ENCODE measurements at places on chromosomes 11 and 22. TPM values are rescaled to one million over a fixed set of nuclear protein-coding genes. Genes with fewer than 3 reads are reported as not detected.
A peak's percentile ranks its signal among the peaks of the same experiment; 100 is the strongest.

DNA sequence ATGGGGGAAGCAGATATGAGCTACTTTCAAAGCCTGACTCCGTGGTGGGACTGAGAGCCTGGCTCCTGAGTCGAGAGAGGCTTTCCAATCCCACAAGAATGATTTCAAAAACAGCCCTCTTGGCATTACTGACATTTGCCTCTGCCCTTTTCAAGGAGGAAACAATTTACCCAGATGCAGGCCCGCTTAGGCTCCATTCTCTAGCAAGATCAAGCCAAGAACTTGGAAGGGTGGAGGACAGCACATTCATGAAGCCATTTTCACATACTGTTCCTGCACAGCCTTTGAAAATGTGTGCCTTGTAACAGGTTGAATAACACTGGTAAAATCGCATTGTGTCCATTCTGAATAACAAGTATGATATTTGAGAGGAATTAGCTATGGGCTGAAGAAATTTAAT, 58.2 kb upstream of the EED start:
- no peak for DNase-seq

GRCh38 chr22:27557286-27558008, 244.1 kb downstream of the MN1 start:
- DNase-seq: no peak

- DNase-seq: no peak
Measured at GRCh38 chr11:133997554-133997953, 40.8 kb upstream of the IGSF9B start.

DNA sequence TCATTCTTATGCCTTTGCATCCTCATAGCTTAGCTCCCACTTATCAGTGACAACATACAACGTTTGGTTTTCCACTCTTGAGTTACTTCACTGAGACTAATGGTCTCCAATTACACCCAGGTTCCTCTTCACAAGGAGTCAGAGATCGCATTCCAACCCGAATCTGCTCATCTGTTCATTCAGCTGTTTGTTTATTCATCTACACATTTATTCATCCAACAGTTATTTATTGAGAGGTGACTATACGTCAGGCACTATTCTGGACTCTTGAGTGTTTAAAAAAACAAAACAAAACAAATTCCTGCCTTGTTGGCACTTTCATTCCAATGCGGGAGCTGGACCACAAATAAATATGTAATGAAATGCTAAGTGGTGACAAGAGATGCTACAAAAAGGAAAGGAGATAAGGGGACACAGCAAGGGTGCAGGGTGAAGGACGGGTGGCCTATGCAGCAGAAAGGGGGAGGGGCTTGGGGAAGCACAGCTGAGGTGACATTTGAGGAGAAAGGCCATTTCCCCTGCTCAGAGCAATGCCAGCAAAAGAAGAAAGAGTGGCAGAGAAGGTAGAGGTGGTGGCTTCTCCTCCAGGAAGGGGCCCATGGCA, 393.8 kb upstream of the SYN3 start:
- DNase-seq: no peak

Gene ASCC2
- 26.1 TPM for total RNA-seq

DNA sequence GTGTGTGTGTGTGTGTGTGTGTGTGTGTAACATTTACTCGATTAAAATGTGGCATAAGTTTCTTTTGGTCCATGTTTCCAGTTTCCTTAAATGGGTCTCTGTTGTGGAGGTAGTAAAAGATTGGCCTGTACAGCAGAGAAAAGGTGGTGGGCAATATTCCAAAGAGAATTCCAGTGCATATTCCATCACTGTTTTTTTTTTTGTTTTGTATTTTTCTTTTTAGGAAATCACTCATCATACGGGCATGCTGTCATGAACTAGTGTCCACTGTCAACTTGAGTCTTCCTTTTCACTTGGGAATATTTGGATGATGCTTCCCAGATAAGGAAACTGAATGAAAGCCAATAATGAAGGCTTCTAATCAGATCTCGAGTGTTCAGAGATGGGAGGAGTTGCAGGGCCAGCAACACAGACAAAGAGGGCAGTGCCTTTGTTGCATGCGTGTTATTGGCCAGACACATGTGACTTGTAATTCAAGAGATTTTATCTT, 95.2 kb upstream of the PDGFD start:
- no peak for DNase-seq

DNA sequence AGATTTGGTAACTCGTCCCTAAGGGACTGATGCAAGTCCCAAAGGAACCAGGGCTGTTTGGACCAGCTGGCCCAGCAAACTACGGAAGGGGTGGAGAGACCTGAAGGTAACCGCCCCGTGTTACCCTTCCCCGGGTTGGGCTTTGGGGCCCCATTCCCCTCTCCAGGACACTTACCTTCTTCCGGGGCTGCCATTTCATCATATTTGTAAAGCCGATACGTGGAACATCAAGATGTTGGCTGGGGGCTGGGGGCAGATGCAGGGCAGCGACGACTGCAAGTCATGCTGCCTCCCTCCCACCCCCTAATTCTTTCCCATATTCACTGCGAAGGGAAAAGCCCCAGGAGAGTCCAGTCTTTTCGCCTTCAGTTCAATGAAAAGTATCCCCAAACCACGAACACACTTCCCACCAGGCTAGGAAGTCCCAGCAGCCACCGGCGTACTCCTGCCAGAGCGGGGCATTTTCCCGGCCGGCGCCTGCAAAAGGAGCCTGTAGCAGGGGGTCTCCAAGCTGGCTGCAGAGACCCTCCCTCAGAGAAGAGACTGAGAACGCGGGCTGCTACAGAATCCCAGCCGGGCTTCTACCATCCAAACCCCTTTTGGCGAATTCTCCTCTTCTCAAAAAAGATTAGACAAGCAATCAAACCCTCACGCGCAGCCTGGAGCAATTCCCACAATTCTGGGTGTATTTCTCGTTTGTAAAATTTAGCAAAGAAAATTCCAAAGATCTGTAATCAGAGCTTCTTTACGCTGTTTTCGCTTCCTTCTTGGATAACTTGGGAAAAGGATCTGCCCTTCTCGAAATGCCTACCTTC, 236.7 kb downstream of the TTC28 start:
- peak; percentile 22 for DNase-seq

GRCh38 chr11:35655254-35655653, 7.3 kb upstream of the TRIM44 start:
- DNase-seq: no peak

Gene CYP2D6
- 5.0 TPM for total RNA-seq

DNA sequence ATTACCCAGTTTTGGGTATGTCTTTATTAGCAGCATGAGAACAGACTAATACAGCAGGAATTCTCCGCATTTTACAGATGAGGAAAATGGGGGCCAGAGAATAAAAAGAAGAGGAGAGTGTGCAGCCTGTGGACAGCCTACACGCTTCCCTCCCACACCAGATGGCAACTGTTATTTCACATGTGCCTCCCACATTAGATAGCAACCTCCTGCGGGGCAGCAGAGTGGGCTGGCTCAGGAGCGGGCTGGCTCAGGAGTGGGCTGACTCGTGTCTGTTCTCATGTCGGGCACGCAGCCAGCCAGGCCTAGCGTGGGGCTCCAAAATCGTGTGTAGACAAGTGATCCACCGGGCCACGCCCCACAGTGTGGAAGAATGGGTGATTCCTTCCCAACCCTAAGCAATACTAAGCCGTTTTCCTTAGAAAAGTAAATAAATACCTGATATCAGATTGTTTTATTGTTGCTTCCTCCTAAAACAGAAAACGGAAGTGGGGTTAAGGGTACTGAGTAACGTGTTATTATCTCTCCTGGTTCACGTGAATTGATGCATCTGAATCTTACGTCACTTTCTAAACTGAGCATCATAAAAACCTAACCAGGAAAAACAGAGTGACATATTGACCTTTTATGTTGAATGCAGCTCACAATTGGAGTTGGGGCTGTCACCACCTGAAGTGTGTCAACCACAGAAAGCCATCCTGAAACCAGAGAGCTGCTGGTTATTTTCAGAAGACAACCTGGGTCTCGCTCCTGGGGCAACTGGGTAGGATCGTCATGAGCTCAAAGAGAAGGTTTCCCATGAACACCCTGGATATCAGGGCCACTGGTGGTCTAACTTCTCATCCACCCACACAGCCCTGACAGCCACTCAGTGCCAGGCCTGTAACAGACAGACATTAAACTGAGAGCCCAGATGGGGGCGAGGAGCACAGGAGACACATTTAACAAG, 3.3 kb downstream of the TTLL1 start:
- DNase-seq: no peak

GRCh38 chr11:17563231-17563646, 16.2 kb downstream of the OTOG start:
- no peak for DNase-seq

Gene MYO18B
- 0.25 TPM for total RNA-seq

GRCh38 chr22:36480941-36481392, 473 bp downstream of the TXN2 start:
- no peak for DNase-seq

- no peak for DNase-seq
Measured at GRCh38 chr11:69370984-69371709, 77.2 kb downstream of the MYEOV start.

DNA sequence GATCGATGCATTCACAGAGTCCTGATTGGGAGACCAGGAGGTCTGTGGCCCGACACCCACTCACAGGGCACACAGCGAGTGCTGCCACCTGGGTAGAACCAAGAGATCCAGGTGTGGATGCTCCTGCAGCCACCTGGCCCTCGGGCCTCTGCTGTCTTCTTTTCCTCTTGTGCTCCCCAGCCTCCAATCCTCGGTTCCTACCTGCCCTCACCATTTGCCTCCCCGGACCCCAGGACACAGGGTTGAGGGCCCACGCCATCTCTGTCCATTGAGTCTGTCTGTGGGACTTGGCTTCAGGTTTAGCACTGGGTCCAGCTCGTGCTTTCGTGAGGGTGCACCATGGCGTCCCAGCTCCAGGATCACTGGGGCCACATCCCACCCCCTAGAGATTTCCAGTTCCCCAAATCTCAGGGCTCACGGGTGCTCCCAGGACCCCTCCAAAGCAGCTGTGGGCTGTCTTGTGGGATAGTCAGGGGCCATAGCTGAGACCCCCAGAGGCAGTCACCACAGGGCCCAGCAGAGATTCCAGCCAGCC, 591.1 kb downstream of the BRD1 start:
- DNase-seq: no peak

DNA sequence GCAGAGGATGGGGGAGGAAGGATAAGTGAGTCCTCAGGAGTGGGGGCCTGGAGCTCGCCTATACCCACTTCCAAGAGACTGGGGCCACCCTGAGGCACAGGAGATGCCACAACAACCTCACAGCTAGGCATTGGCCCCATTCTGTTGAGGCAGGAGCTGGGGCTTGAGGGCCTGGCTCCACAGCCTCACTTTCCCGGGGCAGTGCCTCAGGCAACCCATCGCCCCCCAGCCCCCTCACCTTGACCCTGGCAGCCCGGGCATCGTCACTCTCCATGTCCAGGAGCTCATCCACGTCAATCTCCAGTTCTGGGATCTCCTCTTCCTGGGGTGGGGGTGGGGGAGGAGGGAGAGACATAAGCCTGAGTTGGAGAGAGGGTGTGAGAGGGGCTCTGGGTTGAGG, 1.8 kb downstream of the PPP1R14B start:
- DNase-seq: no peak

Gene SMTNL1
- total RNA-seq: not detected

Gene ZFPL1
- 29.8 TPM for total RNA-seq

DNA sequence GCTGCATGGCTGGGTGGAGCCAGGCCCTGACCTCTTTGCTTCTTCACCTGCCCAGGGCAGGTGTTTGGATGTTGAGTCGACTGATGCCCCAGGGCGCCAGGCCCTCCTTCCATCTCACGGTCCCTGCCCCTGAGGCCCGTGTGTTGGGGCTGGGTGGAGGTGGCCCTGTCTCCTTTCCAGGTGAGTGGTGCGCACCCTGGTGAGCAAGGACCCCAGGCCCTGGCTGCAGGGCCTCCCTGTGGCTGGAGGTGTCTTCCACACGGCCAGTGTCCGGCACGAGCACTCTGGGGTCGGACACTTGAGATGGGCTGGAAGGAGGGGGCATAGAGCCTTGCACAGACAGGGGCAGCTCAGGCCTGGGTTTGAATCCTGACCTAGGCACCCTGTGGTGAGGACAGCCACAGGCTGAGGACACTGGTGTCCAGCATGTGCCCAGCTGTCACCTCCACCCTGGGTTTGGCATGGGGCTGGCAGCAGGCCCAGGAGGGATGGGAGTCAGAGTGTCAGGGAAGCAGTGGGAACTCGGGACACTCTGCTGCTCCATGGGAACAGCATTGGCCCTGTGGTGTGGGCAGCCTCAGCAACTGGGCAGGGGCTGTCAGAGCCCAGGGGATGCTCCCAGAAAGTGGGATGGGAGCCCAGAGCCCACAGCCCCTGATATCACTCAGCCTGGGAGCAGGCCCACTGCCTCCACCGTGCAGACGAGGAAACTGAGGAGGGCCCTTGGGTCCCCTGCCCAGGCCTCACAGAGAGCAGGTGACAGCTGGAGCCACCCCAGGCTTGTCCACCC, 37.1 kb upstream of the CCDC188 start:
- DNase-seq: no peak

Gene APOL6
- total RNA-seq: 2.6 TPM

- no peak for DNase-seq
Measured at GRCh38 chr11:42255906-42256305, 796.5 kb upstream of the LRRC4C start.

DNA sequence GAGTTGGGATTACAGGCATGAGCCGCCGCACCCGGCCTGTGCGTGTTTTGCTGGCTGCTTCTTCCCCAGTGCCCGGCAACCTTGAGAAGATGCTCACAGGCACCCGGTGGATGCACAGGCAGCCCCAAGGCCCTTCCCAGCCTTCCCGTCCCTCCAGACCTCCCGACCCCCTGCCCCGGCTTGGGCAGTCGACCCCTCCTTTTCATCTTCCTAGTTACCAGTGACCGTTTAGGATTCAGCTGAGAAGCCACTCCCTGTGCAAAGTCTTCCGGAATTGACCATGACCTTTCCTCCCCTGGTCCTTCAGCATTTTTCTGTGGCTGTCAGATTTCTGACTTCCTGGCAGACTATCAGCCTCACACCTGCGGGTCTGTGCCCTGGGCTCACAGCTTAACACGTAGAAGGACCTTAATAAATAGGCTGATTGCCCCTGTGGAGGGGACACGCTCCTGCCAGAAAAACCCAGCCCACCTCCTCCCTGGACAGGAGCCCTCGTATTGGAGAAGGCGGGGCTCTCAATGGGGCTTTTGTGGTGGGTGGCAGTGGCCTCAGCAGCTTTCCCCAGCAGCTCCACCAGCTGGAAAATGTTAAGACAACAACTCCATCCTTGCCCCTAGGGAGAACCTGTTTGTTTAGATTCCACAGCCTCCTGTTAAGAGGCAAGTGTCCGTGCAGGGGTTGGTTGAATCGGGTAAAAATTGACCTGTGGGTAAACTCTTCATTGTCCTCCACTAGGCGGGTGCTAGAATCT, 10.4 kb upstream of the ANO1 start:
- no peak for DNase-seq

DNA sequence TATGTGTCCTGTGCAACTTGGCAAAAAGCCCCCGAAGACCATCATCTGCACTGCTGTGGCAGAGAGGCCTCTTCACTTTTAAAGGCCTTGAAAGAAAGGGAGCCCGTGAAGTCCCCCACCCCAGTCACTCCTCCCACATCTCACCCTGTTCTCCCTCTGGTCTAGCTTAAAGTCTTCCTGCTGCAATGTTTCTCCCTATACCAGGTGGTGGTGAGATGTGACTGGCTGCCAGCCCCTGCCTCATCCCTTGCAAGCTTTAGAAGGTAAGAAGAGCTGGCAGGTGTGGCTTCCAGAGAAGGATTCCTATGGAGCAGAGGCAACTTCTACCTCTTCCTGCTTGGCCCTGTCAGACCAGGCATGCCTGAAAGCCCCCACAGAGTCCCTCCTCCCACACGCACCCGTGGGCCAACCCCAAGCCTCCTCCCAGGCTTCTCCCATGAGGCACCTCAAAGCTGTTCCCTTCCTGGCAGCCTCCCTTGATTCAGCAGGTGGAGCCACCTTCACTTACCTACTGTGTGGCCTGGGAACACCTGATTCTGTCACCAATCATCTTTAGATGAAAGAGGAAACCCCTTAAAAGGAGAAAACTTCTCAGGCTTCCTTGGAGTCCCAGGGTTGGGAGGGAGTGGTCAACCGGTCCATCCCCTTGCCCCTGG, 4.0 kb upstream of the TRIM29 start:
- no peak for DNase-seq

Data from dorsolateral prefrontal cortex (tissue), 122 donors.